ENCODE measurements at places on chromosomes 12 and 14.

- DNase-seq: no peak
Observed at GRCh38 chr12:7295529-7295928, 8.3 kb upstream of the ACSM4 start.

DNA sequence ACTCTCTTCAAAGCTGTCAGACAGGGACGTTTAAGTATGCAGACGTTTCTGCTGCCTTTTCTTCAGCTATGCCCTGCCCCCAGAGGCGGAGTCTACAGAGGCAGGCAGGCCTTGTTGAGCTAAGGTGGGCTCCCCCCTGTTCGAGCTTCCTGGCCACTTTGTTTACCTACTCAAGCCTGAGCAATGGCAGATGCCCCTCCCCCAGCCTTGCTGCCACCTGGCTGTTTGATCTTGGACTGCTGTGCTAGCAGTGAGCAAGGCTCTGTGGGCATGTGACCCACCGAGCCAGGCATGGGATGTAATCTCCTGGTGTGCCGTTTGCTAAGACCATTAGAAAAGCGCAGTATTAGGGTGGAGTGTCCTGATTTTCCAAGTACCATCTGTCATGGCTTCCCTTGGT is 900.4 kb upstream of the MDGA2 start:
- DNase-seq: no peak

DNA sequence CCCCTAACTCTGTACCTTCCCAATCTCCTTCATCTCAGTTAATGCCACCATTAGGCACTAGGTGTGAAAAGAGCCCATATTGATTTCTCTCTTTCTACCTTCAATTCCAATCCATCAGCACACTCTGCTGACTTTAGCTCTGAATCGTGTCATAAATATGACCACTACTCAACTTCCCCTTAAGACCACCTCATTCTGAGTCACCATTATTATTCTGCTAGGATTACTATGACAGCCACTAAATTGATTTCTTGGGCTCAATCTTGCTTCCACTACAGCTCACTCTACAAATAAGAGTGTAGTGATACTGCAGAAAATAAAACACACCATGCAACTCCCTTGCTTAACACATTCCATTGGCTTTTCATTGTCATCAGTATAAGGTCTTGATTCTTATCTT is 1449.0 kb upstream of the FLRT2 start:
- DNase-seq: no peak

DNA sequence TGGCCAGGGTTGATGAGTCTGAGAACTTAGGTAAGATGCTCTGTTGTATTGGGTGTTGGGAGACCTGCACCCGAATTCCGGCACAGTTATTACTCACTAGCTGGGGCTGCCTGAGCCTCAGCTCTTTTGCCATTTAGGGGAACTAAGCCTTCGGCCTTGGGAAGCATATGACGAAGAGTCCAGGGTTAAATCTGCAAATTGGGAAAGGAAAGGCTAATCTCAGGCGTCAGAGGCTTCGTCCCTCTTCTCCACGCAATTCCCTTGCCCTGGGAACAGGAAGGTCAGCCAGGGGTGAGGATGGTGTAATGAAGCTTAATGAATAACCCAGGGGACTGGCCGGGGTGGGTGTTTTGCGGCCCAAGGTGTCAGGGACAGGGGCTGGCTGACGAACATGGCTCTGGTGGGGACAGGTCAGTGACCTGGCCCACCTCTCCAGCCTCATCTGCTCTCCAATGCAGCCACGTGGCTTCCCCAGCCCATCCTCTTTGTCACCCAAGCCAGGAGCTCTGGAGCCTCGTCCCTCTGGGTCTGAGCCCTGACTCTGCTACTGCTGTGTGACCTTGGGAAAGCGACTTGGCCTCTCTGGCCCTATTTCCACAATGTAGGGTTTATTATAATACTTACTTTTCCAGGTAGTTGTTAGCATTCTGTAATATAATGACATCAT is 3.8 kb upstream of the SDSL start:
- DNase-seq: no peak

GRCh38 chr14:105449276-105450122 is 25.1 kb upstream of the CRIP2 start:
- no peak for DNase-seq

DNA sequence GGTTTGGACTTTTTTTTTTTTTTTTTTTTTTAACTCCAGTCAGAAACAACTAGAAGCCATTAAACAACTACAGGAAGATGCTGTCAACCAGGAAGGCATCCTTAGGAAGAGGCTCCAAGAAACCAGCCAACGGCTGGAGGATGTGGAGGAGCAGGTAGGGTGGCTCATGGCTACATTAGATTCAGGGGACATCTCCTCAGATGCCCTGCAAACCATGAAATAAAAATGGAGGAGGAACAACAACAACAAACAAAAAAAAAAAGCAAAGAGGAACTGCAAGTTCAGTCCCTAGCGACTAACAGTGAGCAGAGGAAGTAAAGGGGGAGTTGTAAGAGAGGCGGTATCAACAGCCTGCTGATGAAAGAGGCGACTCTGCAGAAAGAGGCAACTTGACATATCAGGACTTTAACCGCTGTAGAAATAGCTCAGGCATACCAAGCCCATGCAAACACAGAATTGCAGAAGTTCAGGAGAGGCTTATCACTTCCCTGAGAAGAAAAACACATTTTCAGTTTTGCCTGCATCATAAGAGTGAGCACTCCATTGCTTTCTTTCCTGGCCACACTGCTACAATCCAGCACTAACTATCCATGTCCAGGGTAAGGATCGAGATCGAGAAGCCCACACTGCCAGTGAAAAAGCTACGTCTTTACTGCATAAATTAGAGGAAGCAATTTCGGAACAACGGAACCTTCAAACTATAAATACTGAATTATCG is 103.5 kb upstream of the BCAT1 start:
- peak; percentile 70 for DNase-seq

DNA sequence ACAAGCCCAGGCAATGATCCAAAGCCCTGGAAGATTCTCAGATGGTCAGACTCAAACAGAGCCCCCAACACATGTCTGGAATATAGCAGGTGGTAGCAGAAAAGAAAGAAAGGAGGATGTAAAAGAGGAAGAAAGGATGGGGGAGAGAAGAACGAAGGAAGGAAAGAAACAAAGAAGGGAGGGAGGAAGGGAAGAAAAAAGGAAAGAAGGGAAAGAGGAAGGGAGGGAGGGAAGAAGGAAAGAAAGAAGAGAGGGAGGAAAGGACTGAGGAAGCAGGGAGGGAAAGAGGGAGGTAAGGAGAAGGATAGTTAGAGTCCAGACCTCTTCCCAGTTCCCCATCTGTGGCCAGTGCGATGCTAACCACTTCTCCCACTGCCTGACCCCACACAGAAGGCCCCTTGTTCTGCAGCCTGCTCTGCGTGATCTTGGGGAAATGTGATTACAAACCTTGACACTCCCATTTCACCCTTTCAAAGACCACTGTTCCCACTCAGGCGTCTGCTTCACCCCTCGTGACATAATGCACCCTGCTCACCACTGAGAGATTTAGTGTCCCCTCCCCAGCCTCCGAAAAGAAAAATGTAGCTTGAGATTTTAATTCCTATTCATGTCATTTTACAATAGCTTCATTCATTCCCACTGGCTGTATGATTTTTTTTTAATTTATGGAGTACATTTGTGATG is 357.9 kb downstream of the BCL11B start:
- DNase-seq: no peak

- no peak for DNase-seq
Observed at GRCh38 chr12:124299628-124300388, 4.9 kb downstream of the RFLNA start.

DNA sequence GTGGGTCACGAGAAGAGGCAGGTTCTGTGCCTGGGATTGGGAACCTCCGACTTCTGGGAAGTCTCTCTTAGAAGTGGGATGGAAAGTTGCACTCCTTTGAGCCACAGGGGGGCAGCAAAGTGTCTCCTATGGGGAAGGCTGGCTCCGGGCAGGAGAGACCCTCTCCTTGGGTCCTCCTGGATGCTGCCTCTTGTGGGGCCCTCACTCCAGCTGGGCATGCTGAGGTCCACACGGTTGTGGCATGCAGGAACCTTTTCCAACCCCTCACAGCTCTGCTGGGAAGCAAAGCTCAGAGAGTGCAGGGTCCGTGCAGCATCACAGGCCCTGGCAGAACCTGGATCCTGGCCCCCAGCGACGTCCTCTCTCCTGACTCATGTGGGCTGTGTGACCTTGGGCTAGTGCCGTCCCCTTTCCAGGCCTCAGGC is 17.4 kb downstream of the SDSL start:
- DNase-seq: no peak

DNA sequence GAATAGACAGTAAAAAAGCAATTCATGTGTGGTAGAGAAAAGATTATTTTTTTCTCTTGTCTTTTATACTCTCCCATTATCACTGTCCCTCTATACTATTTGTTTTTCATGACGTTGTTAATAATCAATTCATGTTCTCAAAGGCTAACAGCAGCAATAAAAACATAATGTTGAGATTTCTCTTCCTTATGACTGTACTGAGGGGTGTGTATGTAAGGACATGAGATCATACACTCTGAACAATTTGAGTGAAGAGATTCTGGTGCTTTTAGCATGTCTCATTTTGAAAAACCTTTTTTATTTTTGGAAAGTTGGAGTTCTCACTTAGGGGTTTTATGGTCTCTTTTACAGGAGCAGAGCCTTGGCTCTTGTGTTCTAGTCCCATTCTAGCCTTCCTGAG is 3.8 kb upstream of the TSPAN8 start:
- no peak for DNase-seq

GRCh38 chr12:130080205-130080604 is 82.1 kb upstream of the FZD10 start:
- DNase-seq: no peak

DNA sequence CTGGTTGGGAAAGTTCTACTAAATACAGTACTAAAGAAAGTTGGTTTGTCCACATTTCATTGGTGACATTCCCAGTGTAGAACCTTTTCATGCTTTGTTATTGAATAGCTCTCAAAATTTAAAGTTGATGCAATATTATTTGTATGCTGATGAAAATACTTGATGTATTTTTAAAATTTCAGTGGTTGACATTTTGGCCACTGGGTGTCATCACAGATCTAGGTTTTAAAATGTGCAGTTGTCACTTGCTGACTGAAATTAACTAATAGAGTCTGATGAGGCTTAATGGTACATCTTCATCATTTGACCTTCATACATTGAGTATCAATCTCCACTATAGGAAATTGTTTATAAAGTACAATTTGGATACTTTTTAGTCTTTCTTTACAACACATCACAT is 37.1 kb downstream of the CMAS start:
- DNase-seq: peak; percentile 25

DNA sequence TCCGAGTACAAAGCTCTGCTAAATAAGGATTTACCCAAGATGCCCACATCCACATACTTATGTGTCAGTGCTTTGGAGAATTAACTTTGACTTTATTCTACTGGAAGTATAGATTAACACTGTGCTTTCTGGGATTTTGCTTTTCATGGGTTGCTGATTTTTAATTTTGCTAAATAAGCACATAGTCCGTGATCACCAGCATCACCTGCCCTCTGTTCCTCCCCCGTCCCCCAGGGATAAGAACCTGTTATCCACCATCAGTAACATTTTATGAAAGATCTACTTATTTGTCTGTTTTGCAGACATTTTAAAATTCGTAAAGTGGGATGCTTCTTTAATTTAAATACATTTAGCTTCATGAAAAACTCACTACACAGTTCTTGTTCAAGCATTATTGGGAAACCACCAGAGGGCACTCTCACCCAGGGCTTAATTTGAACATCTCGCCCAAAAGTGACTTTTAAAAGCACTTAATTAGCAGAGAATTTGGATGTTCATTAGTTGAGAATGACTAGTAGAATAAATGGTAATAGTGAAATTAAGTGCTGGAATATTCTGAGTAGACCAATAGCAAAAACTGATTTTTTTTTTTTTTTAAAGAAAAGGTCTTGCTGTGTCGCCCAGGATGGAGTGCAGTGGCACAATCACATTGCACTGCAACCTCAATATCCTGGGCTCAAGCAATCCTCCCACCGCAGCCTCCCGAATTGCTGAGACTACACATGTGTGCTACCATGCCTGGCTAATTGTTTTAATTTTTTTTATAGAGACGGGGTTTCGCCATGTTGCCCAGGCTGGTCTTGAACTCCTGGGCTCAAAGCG is 35.7 kb downstream of the MRPL42 start:
- DNase-seq: peak; percentile 52

DNA sequence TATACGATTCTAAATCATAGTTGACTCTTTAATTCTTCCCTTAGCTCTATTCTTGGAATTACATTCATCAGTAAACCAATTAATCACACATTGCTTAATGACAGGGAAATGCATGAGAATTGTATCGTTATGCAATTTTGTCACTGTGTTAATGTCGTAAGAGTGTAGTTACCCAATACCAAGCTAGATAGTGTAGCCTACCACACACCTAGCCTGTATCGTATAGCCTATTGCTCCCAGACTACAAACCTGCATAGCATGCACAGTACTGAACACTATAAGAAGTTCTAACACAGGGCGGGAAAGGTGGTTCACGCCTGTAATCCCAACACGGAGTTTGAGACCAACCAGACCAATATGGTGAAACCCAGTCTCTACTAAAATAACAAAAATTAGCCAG is 24.7 kb downstream of the HNRNPC start:
- DNase-seq: no peak

- DNase-seq: no peak
Observed at GRCh38 chr12:107845980-107846659, 71.6 kb downstream of the ASCL4 start.

- DNase-seq: no peak
Observed at GRCh38 chr12:77294016-77294415, 228.6 kb upstream of the E2F7 start.

DNA sequence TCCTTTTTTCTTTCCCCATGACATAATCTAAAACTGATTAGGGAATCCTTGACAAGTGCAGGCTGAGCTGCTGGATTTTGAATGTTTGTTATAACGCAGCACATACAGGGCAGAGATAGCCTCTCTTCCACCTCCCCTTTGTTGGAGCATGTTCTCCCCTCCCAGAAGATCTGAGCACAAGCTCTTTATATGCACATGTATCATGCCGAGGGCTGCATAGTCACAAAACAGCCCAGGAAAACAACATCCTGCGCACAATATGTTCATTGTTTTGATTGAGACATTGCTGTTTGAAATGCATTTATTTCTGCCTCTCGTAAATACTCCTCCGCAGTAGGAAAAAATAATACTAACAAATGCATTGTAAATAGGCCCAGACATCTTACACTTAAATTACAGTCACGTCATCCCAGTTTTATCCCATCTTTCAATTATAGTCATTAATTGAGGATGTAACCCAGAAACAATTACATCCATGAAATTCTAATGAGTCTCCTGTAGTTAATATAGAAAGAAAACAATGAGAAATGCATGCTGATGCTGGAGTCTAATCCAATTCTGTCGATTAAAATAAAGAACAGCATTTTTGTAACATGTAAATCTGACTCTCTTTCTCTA is 401.8 kb downstream of the BTG1 start:
- no peak for DNase-seq
